ENCODE measurements at places on chromosomes 3 and 15. TPM values are rescaled to one million over a fixed set of nuclear protein-coding genes. Genes with fewer than 3 reads are reported as not detected.
A peak's percentile ranks its signal among the peaks of the same experiment; 100 is the strongest.

RAB6B gene
- total RNA-seq = not detected

PARP6 gene
- total RNA-seq = 39.1 TPM

- no peak for DNase-seq
Measured at GRCh38 chr3:110608566-110608965, 463.1 kb upstream of the NECTIN3 start.

DNA sequence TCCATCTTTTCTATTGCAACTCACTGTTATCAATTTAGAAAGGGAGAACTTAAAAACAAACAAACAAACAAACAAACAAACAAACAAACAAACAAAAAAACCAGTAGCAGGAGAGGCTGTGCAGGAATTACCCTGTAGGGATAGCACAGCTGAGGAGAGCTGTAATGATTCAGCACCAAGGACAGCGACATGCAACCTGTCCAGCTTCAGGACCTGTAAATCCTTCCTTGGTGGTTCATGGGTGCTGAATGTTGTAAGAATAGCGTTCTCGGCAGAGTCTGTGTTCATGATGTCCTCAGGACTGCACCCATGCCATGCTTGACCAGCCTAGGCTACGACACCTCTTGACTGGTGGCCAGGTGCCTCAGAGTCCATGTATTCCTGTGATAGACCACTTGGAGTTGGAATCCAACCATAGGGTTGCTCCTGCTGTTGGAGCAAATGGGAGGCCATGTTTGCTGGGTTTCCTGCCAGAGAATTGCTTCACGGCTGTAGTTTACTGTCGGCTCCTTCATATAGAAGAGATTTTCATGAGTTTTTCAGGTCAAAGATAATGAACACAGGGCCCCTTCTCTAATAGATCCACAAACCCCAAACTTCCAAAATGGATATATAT is 65.9 kb downstream of the CACNA2D3 start:
- peak; percentile 64 for DNase-seq

GRCh38 chr3:57179580-57180410 is 14.6 kb upstream of the IL17RD start:
- DNase-seq = peak; percentile 20

- no peak for DNase-seq
Measured at GRCh38 chr3:14784087-14784681, 34.6 kb upstream of the FGD5 start.

- DNase-seq = no peak
Measured at GRCh38 chr3:174533286-174533685, 325.8 kb upstream of the NAALADL2 start.

DNA sequence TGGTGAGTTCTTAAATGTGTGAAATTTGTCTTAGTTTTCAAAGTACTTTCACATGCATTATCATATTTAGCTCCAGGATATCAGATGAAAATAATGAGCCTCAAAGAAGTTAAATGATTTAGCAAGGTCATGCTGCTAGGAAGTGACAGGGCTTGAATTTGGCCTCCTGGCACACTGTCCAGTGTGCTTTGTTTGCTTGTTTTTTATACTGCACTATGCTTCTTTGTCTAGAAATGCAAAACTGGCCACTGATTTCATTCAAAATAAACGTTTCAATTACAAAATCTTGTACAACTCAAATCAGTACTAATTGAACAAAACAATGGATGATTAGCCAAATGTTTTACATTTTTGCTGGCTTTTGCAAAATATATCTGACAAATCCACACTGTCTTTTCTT is 583.3 kb upstream of the CBLB start:
- no peak for DNase-seq

DNA sequence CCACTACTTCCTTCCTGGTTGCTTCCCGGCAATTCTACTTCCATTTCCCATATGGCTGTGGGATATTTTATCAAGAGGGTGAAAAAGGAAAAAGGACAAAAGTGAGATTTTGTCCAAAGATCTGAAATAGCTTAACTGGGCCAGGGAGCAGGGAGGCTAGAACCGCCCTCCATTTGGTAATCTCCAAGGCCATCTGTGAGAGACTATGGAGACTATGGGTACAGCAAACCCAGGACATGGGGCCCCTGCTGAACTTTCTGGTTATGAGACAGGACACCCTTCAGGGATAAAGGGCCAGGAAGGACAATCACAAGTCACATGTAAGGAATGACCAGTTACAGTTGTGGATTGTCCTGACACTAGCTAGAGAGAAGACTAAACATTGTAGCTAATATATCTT is 24.3 kb downstream of the ZSCAN2 start:
- DNase-seq = no peak

GRCh38 chr3:176505878-176506621 is 691.2 kb downstream of the TBL1XR1 start:
- DNase-seq = no peak

- DNase-seq = no peak
Measured at GRCh38 chr15:39285663-39286062, 295.2 kb upstream of the THBS1 start.

Measured in HT-29 (cell line).